ENCODE measurements at places on chromosomes 4 and X.

GRCh38 chrX:78957049-78957767 is 12.0 kb downstream of the P2RY10 start:
- DNase-seq: no peak

DNA sequence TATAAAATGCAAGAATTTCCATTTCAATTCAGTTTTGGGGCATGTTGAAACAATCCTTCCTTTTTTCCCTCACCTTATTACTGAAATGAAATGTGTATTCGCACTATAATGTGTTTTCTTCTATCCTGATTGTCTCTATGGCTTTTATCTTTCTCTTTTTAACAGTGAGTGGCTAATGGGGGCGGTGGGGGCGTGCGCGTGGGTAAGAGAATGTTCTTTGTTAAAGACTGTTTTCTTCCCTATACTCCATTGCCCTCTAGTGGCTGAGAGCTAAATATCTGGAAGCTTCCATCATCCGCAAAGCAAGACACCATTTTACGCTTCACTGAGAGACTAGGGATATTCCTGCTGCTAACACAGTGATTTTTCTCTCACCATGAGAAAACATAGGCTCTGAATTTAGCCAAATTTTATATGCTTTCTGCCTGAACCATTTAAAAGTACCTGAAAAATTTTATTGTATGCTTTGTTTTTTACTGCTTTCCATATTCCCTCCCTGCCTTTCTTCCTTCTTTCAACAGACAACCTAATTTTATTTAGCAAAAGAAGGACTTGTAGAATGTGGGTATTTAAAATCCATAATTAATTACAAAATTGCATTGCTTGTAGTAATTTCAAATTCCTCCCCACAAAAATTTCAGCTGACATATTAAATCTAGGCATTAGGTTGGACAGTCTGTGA is 194.0 kb downstream of the GASK1B start:
- no peak for DNase-seq

DNA sequence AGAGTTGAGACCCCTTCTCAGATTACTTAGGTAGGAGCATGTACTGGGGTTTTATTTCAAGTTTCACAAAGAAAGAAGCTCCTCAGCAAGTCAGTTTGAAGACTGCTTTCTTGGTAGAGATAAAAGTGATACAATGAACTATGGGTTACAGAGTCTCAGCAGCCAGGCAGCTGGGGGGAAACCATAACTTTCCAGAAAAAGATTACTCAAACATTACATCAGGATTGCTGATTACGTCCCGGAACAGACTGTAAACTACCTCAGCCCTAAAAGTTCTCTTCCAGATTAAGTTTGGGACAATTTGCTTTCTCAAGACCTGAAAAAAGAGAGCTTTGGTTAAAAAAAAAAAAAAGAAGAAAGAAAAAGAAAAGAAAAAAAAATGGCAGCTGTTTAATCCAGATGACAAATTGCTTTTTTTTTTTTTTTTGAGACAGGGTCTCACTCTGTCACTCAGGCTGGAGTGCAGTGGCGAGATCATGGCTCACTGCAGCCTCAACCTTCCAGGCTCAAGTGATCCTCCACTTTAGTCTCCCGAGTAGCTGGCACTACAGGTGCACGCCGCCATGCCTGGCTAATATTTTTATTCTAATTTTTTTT is 16.6 kb downstream of the SAT1 start:
- no peak for DNase-seq

DNA sequence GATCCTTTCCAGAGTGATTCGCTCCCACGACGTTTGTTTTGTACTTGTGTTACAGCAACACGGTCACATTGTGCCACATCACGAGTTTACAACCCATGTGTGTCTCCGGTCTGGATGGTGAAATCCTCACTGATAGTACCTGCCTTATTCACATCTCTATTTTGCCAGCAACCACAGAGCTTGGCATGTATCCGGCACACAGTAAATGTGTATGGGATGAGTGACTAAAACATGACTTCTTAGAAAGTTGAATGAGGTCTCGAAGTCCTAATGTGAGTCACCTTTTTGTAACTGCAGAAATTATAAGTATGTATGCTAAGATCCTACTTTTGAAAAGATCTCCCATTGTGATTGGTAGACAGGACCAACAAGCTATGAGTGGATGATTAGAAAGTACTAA is 7.5 kb downstream of the STOX2 start:
- DNase-seq: no peak

GRCh38 chr4:100100985-100101384 is 89.3 kb downstream of the DDIT4L start:
- no peak for DNase-seq

DNA sequence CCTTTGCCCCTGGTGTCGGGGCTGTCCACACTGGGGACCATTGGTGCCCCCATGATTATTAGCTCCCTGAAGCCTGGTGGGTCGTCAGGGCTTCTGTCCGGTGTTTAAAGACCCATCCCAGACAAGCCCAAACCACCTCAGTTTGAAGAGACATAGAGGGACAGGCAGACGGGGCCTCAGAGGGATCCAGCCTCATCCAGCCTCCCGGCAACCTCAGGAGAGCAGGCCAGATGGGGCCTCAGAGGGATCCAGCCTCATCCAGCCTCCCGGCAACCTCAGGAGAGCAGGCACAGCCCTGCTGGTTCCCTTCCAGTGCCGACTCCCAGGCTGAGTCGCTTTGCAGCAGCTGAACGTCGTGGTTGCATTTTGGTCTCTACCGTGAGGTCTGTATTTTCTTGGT is 32.1 kb downstream of the PIGG start:
- no peak for DNase-seq

GRCh38 chr4:102678695-102679335 is 82.0 kb downstream of the MANBA start:
- no peak for DNase-seq

- no peak for DNase-seq
These were observed 94.3 kb upstream of the LDB2 start for GRCh38 chr4:16992566-16993225.

GRCh38 chrX:116239944-116240840 is 69.6 kb downstream of the AGTR2 start:
- no peak for DNase-seq

- no peak for DNase-seq
These were observed 309.8 kb upstream of the HAND2 start for GRCh38 chr4:173839865-173840264.

DNA sequence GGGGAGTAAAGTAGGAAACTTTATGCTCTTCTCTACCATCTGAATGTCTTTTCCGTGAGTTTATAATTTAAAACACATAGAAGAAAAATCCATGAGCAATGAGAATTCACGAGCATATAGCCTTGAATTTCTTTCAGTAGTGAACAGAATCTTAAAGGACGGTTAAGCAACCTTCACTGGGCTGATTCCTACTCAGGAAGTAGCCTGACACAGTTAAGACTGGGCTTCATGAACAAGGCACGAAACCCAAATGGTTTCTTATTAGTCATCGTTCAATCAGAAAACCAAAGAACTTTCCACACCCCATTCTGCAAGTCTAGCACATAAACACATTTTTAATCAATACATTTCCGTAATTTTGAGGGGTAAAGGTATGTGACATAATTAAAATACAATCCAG is 95.8 kb downstream of the SH3KBP1 start:
- no peak for DNase-seq

- no peak for DNase-seq
These were observed 61.1 kb upstream of the VAMP7 start for GRCh38 chrX:155819966-155820491.

DNA sequence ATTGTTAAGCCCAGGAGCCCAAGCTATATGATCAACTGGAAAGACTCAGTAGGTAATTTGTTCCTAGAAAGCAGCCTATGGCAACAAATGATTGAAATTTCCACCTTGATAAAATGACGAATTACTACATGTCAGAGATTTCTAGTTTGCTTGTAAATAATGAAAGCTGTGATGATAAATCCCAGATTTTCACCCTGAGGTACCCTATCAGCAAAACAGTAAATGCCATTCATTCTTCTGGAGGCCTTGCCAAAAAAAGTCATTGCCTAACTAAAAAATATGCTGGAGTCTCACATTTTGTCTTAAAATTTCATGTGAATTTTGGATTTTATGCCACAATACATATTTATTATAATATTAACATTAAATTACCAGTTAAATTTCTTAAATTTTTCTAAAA is 71.3 kb downstream of the PPEF2 start:
- DNase-seq: no peak

- no peak for DNase-seq
These were observed 1523.7 kb downstream of the ARAP2 start for GRCh38 chr4:34720571-34720970.

- no peak for DNase-seq
These were observed 194.1 kb downstream of the PTTG2 start for GRCh38 chr4:38154252-38154651.

GRCh38 chr4:81754169-81754568 is 282.5 kb upstream of the RASGEF1B start:
- DNase-seq: no peak

DNA sequence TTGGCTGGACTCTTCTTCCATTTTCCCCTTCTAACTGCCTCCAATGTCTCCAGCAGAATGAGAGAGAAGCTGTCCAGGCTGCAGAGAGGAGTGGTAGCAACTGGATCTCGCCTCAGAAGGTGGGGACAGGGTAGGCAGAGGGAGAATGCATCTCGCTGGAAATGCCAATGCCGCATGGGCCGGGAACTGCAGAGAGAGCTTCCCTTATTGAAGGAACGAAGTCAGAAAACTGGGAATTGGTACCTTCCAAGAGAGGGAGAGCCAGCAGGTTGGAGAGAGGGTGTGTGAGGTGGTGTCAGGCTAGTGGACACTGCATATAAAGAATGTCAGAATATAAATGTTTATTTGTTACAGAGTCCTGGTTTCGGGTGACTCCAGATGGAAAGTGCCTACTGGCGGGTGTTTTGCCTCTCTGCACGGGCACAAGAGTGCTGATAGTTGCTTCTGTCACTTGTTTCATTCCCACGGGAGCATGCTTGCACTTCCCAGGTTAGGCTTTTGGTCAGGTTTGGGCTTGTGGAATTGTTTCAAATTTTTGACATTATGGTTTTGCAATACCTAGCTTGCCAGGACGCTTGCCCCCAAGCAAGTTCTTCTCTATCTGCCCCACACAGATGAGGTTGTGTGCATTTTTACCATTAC is 156.8 kb upstream of the STS start:
- DNase-seq: no peak

DNA sequence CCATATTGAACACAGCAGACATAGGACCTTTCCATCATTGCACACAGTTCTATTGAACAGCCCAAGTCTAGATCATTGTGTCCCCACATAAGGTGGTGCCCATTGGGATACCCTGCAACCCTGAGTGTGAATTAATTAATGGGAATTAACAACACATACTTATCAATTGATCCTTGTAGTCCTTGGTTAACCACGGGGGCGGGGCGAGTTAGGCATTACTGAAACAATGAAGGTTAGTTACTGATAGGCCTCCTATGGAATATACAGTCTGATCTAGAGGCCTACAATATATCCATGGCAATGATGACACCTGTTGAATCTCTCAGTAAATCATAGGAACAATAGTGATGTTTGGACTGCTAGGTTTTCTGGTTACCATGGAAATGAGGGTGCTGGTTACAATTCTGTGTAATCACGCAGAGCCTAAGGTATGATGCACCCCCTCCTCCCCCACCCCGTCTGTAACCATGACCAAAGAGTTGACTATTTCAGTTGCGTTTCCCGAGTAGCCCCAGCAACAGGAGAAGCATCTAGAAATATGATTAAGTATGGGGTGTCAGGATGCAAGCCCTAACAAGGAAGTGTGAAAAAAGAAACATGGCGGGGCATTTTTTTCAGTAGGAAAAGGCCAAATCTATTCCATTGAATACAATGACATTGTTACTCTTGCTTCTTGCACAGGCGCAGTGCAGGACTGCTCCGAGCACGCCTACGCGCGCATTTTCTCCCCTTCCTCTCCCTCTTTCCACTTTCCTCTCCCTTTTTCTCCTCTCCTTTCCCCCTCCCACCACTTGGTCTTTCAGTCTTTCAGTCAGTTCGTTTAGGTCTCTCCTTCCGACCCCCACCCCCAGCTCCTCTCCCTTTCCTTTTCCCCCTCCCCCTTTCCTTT is 677 bp upstream of the NONO start:
- DNase-seq: no peak

DNA sequence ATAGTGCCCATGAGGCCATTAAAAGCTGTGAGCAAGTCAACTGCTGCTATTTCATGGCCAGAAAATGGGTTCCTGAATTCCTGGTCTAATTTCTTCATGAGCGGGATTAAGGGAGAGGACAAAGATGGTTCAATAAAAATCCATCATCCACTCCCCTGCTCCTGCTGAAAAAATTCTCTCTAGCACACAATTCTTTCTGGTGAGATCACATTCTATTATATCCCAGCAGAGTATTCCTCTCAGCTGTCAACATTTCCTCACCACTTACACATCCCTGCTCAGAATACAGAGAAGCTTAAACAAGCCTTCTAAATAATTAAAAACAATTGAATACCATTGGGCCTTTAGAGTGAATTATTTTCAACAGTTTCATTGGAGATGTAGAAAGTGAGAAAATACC is 9.5 kb downstream of the CT47C1 start:
- no peak for DNase-seq

GRCh38 chr4:102759831-102760644 is 730 bp downstream of the MANBA start:
- no peak for DNase-seq

DNA sequence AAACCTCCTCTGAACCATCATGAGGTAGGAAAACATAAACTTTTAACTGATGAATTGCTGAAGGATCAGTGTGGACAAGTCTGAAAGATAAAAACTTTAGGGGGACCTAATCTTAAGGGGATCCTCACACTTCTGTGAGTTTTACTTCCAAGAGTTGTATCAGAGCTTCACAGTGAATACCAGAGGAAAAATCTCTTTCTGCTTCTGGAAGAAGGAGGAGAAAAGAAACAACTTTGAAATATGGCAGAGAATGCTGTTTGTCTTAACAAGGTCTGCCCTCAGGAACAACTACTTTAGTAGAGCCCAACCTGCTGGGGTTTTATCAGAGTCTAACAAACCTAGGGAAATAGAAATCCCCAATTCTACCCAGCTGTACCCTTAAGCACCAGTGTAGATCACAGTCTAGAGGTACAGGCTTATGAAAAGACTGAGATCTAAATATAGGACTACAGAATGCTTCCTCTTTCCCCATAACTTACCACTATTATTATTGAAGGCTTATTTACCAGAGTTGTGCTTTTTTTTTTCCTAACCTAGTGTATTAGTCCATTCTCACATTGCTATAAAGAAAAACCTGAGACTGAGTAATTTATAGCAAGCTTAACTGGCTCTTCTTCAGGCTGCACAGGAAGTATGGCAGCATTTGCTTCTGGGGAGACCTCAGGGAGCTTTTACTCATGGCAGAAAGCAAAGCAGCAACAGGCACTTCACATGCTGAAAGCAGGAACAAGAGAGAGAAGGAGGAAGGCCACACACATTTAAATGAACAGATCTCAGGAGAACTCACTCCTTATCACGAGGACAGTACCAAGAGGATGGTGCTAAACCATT is 167.9 kb downstream of the CAMK2D start:
- no peak for DNase-seq

DNA sequence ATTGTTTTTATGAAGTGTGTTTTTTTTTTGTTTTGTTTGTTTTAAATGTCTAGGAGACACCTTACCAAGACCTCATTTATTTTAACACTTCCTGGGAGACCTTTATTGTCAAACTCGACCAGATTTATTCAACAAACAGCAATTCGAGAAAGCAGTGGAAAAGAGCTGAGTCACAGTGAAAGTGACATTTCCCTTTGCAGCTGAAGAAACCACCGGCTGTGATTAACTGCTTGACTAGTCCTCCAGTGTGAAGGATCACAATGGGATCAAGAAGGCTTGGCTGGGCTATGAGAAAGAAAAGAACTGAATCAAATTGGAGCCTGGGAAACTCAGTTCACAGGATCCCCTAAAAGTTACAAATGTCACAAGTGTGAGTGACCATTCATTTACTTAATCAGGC is 11.9 kb upstream of the ADH7 start:
- no peak for DNase-seq
